NCI-H1105 (cell line): ENCODE measurements at places on chromosomes 5 and 9.

DNA sequence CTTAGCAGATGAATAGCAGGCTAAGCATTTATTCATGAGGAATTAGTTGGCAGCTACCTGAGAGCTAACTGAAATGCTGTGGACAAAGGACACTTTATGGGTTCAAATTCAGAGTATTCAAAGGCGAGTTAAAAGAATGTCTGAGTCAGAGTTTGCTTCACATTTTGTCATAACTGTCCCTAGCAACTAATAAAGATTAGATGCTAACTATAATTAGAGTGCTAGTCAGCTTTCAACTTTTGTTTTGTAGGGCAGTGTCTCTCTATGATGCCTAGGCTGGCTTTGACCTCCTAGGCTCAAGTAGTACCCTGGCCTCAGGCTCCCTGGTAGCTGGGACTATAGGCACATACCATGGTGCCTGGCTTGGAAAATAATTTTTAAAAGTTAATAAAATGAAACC lies 4.6 kb downstream of the SMC5 start:
- no peak for DNase-seq

- DNase-seq = no peak
Measured at GRCh38 chr5:37770786-37771185, 69.1 kb downstream of the GDNF start.

- no peak for DNase-seq
Measured at GRCh38 chr9:96487949-96488348, 38.0 kb downstream of the HABP4 start.

GRCh38 chr5:170251462-170251861 lies 18.7 kb downstream of the C5orf58 start:
- DNase-seq = no peak

DNA sequence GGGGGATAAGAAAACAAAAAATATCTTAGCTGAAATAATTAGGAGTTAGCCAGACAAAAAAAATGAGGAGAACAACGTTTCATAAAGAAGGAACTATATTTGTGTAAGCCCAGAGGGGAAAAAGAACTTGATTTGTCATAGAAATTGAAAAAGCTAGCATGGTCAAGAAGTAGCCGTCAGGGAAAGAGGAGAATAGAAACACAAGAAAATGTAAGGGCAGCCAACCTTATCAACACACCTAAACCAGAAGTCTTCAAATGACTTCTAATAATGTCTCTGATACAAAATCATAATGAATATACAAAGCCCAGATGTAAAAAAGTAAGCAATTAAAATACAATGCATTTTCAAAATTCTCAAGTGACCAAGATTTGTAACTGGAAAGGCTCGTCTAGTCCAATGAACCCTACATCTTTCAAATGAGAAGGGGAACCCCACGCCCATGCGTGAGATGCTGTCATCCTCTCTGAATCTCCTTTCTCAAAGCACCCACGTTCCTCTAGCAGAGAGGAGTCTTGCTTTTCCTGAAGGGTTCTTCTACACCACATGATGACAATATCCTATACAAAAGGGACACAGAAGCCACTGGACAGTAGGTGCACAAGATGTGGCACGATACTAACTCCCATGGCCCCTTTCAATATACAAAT lies 103.7 kb downstream of the ARL15 start:
- no peak for DNase-seq
